ENCODE measurements at places on chromosomes 12 and 14. TPM values are rescaled to one million over a fixed set of nuclear protein-coding genes. Genes with fewer than 3 reads are reported as not detected.

Gene NRXN3
- total RNA-seq, result 21.0 TPM

Gene CISTR
- not detected for total RNA-seq

Gene ENDOU
- not detected for total RNA-seq

Gene NPFF
- total RNA-seq, result 2.8 TPM

Gene LHX5
- total RNA-seq, result not detected

DNA sequence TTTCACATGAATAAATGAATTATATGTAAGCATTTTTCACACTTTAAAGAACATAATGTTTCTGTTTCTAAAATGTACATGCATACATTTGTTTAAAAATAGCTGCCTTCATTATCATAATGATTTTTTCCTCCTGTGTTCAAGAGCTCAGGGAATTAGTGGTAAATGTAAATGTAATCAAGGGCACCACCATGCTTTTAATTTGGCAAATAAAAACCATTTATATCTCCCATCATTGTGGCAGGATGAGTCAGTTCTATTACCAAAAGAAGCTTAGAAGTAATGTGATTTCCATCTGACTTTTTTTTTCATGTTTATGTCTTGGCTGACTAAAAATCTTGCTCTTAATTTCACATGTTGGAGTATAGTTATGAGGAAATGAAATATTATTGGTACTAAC is 176.1 kb downstream of the GXYLT1 start:
- DNase-seq, result no peak

- DNase-seq, result peak; percentile 25
These were observed 642 bp downstream of the SLC38A2 start for GRCh38 chr12:46371718-46372543.

GRCh38 chr14:49768301-49769121 is 558 bp downstream of the KLHDC2 start:
- DNase-seq, result peak; percentile 77
